ENCODE measurements at places on chromosomes 12 and 14. TPM values are rescaled to one million over a fixed set of nuclear protein-coding genes. Genes with fewer than 3 reads are reported as not detected.

The PRKAG1 gene
- 49.0 TPM for total RNA-seq

The PPP1R3E gene
- 11.4 TPM for total RNA-seq

The DEGS2 gene
- total RNA-seq = 0.71 TPM

The NID2 gene
- 2.2 TPM for total RNA-seq

The MSI1 gene
- 1.3 TPM for total RNA-seq

The OLR1 gene
- not detected for total RNA-seq

- no peak for ATAC-seq
Observed at GRCh38 chr12:106178562-106178961, 39.8 kb upstream of the NUAK1 start.

GRCh38 chr12:54443446-54443845 lies 24.4 kb upstream of the ITGA5 start:
- ATAC-seq = no peak

DNA sequence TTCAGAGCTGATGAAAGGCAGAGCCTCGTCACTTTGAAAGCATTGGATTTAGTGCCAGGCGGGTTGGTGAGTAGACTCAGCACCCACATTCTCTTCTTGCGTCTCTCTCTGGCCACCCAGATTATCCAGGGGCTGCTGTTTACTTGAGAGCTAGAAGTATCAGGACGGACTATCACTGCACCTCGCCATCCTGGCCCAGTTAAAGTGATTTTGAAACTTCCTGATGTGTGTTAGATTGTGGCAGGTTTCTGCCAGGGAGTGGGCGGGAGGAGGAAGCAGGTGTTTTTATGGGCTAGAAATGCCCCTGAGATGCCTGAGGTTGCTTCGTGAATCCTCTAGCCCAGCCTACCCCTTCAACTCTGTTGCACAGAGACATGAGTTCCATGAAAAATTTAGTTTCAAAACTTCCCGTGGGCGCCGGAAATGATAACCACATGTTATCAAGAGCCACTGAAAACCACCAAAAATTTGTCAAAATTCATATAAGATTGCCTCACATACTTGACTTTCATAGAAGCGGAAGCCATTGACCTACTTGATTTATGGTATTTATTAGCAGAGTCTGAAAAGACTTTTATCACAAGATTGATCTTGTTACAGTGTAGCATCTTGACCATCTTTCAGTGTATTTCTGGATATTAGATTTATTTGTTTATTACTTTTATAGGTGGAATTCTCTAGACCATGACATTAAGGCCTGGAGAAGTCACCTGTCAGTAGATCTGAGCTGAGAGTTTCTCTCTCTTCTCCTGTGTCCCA lies 466.0 kb downstream of the RAD51B start:
- ATAC-seq = no peak

DNA sequence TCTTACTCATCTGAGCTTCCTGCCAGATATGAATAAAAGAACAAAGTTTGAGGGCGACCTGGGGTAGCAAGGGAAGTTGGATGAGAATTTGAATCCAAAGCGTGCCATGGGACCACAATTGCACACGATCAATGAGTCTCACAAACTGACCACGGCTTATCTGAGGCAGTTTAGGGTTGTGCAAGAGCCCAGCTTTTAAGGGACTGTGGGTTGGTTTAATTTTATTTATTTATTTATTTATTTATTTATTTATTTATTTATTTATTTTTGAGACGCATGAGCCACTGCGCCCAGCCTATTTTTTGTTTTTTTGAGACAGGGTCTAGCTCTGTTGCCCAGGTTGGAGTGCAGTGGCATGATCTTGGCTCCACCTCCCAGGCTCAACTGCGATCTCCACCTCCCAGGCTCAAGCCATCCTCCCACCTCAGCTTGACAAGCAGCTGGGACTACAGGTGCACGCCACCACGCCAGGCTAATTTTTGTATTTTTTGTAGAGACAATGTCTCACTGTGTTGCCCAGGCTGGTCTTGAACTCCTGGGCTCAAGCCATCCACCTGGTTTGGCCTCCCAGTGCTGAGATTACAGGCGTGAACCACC lies 1.1 kb downstream of the AMDHD1 start:
- no peak for ATAC-seq

DNA sequence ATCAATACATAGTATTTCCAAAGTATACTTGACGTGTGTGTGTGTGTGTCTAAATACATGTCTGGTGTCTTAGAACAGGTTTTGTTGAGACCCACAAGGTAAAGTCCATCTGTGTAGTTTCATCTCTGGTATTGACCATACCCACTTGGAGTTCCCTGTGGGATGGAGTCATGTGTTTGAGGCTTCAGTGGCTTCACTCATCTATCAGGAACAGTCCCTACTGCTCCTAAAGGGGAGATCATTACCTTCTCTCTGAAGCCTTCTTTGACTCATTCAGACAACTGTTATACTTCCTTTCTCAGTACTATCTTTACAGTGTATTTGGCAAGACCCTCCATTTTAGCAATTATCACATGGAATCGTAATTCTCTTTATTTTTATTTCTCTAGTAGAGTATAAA lies 14.2 kb downstream of the RAB21 start:
- no peak for ATAC-seq

- no peak for ATAC-seq
Observed at GRCh38 chr12:5514545-5514944, 82.6 kb downstream of the NTF3 start.

GRCh38 chr12:91813701-91814100 lies 331.9 kb downstream of the BTG1 start:
- no peak for ATAC-seq

DNA sequence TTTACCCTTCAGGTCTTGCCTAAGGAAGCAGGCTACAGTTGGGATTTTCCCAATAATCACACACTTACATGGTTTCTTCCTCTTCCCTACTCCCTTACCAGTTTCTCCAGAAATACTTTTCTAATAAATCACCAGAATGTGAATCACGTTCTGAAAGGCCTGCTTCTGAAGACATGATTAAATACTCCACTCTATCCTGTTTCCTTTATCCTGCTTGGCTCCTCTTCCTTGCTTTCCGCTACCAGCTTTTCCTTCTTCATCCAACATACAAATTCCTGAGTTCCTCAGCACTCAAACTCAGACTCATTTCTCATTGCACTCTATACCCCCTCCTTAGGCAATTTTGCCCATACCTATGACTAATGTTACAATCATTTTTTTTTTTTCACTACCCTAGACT lies 118.3 kb downstream of the MGAT4C start:
- no peak for ATAC-seq

DNA sequence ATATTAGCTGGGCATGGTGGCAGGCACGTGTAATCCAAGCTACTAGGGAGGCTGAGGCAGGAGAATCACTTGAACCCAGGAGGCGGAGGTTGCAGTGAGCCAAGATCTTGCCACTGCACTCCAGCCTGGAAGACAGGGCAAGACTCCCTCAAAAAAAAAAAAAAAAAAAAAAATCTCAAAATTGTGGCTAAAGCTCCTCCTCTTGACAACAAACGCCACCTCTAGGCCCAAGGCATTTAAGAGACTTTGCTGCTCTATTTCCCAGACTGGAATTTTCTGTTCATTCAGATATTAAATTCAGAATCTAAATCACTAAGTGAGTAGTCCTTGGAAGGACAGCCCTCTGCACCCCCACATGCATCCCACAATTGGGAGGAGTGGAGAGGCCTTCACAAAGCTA lies 1.4 kb downstream of the ZFYVE1 start:
- ATAC-seq = no peak

Data from motor neuron (in vitro differentiated cells).